Stimulated activated CD8-positive, alpha-beta memory T cell treated with anti-CD3 and anti-CD28 coated beads, Interleukin-4, amount 100 ng/mL, for 1 hour (primary cell): ENCODE measurements at places on chromosomes 2 and 18.

GRCh38 chr2:96254571-96254970 is 11.2 kb downstream of the TMEM127 start:
- no peak for DNase-seq

DNA sequence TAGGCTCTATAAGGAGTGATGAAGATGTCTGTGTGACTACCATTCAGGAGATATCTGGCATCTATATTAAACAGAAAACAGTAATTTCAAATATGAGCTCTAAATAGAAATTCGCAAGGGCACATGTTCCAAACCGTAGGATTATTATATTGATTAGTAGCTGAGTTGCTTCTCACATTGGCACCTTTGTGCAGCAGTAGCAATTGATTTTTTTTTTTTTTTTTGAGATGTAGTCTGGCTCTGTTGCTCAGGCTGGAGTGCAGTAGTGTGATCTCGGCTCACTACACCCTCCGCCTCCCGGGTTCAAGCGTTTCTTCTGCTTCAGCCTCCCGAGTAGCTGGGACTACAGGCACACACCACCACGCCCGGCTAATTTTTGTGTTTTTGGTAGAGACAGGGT is 12.4 kb downstream of the BIRC6 start:
- DNase-seq: no peak

DNA sequence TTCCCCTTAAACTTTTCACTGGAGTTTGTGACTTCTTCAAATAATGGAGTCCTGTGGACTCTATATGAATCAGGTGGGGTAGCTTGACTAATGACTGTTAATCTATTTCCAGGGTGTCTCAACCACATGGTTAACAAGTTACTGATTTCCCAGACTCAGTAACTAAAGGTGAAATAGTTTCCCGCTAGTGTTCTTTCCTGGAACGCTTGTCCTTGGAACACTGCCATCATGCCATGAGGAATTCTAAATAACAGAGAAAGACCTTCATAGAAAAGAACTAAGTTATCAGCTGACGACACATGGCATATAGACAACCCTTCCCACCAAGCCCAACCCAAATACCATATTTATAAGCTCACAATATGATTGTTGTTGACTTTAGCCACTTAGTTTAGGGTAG is 1027.9 kb upstream of the FAM98A start:
- DNase-seq: no peak

- DNase-seq: no peak
Measured at GRCh38 chr18:31230495-31230894, 67.8 kb upstream of the DSC1 start.

DNA sequence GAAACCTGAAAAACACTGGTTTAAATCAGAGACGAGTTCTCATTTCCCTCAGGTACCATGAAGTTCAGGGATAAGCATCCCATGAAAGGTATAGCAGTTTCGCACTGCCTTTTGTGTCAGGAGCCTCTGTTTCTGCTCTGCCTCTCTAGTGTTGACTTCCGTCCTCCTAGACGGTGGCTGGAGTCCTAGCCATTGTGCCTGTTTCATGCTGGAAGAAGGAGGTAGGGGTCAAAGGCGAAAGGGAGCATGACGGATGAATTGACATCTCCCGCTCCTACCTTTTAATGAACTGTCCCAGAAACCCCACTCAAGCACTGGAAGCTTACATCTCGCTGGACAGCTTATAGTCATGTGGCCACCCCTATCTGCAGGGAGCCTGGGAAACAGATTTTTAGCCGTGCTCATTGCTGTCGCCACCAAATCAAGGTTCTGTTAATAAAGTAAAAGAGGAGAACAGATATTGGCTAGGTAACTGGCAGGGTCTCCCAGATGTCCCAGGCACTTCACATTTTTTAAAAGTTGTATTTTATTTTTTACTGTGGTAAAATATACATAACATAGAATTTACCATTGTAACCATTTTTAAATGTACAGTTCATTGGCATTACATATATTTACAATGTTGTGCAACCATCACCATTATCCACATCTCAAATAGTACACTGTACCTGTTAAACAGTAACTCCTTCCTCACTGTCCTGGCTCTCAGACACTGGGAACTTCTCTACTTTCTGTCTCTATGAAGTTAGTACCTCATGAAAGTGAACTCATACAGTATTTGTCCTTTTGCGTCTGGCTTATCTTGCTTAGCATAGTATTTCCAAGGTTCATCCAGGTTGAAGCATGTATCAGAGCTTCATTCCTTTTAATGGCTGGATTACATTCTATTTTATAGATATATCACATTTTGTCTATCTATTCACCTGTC is 55.0 kb upstream of the CTLA4 start:
- no peak for DNase-seq

DNA sequence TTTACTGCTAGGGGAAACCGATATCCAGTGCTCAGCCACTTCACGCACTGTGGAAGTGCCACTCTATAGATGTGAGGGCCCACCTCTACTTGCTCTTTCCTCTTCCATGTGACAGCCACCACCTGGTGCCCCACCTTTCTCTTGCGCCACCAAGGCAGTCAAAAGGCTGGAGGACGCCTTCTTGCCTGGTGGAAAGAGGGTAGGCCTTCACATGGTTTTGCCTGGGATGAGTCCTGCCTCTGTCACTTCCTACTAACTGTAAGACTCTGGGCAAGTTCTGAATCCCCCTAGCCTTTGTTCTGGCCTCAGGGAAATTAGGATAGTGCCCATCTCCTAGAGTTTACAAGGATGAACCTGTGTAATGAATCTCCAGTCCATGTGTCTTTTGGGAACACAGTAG is 66.1 kb upstream of the ODC1 start:
- DNase-seq: no peak
